ENCODE measurements at places on chromosomes 5 and 9. TPM values are rescaled to one million over a fixed set of nuclear protein-coding genes. Genes with fewer than 3 reads are reported as not detected.

The CDH10 gene
- polyA plus RNA-seq, result 6.3 TPM

The CCNI2 gene
- polyA plus RNA-seq, result 3.1 TPM

The SPINK13 gene
- 0.81 TPM for polyA plus RNA-seq

The ADGRD2 gene
- 0.37 TPM for polyA plus RNA-seq

DNA sequence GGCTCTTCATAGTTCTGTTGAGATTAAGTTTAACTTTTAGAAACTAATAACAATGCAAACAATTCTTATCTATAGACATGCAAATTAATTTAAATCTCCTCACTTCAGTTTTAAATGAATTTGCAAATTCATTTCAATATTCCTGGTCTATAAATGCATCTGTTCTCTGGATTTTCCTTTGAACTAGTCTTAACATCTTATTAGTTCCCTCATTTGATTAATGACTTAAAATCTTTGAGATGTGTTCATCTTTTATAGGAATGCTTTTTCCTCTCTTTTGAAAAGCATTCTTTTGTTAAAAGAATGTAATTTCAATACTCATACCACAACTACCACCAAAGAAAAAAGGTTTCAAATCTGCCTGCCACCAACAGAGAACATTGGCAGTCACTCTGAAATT lies 169.4 kb downstream of the RASEF start:
- no peak for DNase-seq

GRCh38 chr5:96043446-96043845 lies 81.8 kb upstream of the ELL2 start:
- DNase-seq, result no peak

DNA sequence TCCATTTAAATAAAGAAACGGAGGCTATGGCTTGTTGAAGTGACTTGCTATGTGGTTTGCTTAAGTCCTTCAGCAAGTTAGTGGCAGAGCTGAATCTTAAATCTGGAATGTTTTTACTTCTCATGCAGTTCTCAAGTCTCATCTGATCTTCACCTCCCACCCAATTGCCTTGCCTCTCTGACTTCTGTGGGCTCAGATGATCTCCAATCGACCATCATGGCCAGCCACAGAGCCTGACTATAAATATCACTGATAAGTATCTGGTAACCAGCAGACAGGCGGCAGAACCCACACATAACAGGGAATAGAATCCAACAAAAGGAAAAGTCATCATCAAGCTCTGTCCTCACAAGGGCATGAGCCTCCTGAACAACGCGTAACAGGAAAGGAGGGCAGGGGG lies 149.9 kb downstream of the FAM114A2 start:
- no peak for DNase-seq

GRCh38 chr5:16283791-16284190 lies 104.2 kb upstream of the MARCHF11 start:
- no peak for DNase-seq

GRCh38 chr9:90894986-90895687 lies 93.5 kb downstream of the SYK start:
- no peak for DNase-seq

GRCh38 chr5:115930630-115931337 lies 31.5 kb upstream of the LVRN start:
- DNase-seq, result no peak

GRCh38 chr5:164376843-164377242 lies 871.4 kb downstream of the MAT2B start:
- no peak for DNase-seq

- DNase-seq, result no peak
Observed at GRCh38 chr5:168881427-168882149, 302.4 kb upstream of the PANK3 start.

- no peak for DNase-seq
Observed at GRCh38 chr9:88959727-88960469, 31.4 kb upstream of the S1PR3 start.

DNA sequence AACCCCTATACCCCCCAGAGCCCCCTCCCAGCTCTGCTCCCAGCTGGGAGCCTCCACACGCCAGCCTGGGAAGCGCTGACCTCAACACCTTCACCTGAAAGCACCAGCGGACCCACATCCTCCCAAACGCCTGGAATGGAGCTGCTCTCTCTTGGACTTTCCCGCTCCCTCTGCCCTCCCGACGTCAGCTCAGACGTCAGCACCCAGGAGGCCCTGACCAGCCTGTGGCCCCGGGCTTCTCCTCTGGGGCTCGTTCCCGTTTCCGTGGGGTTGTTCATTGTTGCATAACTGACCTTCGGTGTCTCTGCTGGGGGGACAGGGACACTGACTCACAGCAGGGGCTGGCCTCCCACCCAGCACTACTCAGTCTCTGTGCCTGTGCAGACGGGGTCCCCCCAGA lies 35.0 kb upstream of the SLC6A3 start:
- DNase-seq, result no peak

GRCh38 chr5:172690258-172691075 lies 49.4 kb downstream of the NEURL1B start:
- DNase-seq, result no peak

GRCh38 chr5:78618303-78618702 lies 30.3 kb downstream of the LHFPL2 start:
- DNase-seq, result no peak

DNA sequence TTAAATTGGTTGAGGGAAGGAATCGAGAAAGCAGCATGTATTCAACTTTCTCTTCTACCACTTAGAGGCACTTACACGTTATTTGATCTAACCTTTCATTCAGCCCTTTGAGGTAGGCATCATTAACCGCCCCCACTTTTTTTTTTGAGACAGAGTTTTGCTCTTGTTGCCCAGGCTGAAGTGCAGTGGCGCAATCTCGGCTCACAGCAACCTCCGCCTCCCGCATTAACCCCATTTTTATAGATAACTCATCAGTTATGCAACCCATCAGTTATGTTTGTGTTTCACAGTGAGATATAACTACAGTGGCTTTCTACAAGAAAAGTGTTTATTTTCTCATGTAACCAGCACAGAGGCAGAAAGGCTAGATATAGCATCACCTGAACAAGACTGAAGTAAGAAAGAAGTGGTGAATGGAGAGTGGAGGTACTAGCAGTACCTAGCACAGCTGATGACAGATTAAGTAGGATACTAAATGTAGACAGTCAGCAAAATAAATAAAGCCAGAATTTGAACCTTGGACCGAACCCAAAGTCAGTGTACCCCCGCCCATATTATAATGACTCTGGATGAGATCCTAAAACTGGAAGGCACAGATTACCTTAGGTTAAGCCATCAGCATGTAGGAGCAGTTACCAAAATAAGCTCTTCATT lies 91.2 kb downstream of the PJA2 start:
- DNase-seq, result no peak

DNA sequence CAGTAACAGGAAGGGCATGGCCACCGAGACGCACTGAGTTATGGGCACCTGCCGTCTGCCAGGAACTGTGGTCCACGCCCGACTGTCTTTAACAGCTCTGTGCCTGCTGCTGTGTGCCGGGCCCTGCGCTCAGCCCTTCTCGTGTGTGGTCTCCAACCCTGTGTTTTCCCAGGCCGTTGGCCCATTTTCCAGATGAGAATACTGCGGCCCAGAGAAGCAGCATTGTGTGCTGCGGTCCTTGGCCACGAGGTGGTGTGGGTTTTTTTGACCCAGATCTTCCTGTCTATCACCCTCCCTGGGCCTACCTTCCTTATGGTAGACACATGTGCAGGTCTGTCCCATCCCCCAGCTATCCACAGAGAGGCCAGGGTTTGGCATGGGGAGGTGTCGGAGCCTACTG lies 47.0 kb downstream of the RXRA start:
- DNase-seq, result no peak

Data from renal pelvis (tissue), 12 donors.